Activated T-helper 17 cell treated with anti-CD3 and anti-CD28 coated beads, Interleukin-2, amount 50 U/mL, for 72 hours (primary cell): ENCODE measurements at places on chromosomes 1 and 21. TPM values are rescaled to one million over a fixed set of nuclear protein-coding genes. Genes with fewer than 3 reads are reported as not detected.

- ATAC-seq = peak; percentile 64
Observed at GRCh38 chr1:92882819-92883218, 51.0 kb downstream of the RPL5 start.

GRCh38 chr21:33937931-33938339 lies 22.3 kb upstream of the ATP5PO start:
- peak; percentile 74 for ATAC-seq

GRCh38 chr1:24373710-24374109 lies 39.9 kb downstream of the STPG1 start:
- ATAC-seq = no peak

DNA sequence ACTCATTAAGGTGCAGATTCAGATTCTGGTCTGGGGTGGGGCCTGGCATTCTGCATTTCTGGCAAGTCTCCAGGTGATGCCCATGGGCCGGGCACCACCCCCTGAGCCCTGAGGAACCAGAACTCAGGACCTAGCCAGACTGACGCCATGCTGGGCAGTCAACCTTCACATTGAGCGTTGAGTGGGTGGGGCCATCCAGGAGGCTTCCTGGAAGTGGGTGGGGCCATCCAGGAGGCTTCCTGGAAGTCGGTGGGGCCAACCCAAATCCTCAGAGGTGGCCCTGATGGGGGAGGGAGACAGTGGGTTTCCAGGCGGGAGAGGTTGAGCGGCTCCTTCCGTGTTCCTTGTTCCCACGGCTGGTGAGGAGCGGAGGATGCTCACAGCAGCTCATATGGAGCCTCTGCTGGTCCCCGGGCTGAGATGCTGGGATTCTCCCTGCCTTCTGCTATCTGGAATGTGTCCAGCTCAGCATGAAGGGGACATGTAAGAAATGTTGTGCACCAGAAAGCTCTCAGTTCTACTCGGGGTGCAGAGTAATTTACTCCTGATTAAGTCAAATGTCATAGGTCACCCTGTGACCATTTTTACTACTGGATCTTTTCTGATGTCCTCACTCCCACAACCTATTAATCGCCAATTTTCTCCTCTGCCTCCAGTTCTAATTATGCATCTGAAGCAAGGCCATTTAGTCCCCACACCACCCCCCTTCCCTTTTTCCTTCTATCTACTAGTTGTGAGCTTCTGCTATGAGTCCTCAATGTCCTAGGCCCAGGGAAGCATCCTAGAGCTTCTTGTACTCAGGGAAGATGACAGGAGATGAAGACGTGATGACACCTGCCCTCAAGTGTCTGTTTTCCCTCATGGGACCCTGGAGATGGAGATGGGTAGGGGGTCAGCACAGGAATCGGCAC lies 435.4 kb downstream of the PTPRU start:
- no peak for ATAC-seq

- no peak for ATAC-seq
Observed at GRCh38 chr1:200895801-200896530, 1.3 kb downstream of the INAVA start.

- no peak for ATAC-seq
Observed at GRCh38 chr1:84698151-84699110, 8.2 kb upstream of the SSX2IP start.

GRCh38 chr1:51192213-51192843 lies 43.7 kb upstream of the RNF11 start:
- no peak for ATAC-seq

GRCh38 chr1:202143011-202143767 lies 1.3 kb downstream of the ARL8A start:
- ATAC-seq = peak; percentile 9

DNA sequence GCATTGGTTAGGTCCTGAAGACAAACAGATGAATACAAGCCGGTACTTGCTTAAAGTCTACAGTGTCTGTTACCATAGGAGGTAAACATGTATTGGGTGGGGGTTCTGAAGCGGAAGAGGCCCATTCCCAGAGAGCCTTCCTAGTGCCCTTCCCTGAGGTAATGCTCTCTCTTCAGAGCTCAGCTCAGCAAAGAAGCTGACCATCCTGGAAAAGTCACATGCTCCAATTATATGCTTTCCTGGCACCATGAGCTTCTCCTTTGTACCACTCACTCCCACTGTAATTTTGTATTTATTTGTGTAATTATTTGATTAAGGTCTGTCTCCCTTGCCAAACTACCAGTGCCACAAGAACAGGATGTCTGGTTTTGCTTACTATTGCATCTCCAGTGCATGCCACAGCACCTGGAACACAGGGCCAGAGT lies 42.0 kb downstream of the RAB3B start:
- no peak for ATAC-seq

DNA sequence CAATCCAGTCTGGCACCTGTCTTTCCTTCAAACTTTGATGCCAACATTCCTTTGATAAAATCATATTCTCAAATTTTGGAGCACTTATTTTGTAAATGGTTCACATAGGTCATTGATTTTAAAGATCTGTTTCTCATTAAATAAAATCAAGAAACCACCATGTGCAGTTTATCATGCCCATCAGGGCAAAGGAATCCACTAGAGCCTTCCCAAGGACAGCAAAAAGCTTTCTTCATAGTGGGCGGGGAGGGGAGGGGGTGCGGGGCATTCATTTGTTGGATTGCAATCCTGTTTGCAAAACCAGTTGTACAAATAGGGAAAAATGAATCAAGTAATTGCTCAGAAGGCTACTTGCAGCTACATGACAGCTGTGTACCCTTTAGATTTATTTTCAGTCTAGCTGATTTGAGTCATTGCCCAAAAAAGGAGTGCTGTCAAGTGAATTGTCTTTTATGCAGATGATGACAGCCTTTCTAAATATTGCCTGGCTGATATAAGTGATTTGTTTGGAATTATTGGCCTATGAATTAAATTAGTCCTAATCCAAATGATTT lies 23.0 kb downstream of the LRRC8B start:
- ATAC-seq = peak; percentile 55

DNA sequence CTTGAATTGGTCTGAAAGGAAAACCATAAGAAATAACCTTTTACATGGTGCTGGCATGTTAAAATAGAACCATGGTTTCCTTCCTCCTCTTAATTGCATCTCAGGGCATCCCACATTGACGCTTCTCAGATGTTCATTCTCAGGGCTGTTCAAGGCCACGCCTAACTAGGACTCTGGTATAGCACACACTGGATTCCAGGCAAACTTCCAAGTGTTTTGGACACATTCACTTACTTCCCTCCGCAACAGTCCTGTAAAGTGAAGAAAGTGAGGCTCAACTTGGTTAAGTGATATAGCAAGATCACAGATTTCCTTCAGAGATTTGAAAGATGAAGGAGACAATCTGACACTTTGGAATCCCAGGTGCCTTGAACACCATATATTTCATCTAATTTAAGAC lies 244.8 kb downstream of the DUSP10 start:
- ATAC-seq = no peak

DNA sequence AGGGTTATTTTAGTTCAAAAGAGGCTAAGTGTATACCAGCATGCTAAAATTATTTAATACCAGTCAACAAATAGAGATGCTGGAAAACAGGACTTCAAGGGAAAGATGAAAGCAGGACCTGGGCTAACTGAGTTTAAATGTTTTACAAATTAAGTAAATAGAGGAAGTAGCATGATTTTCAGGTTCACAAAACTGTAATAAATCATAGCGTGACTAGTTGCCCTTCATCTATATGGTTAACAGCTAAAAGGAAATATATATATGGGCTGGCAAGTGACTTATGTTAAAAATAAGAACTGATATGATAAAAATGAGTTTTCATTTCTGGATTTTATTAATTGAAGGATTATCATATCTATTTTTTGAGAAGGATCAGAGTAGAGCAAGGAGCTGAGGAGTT lies 25.6 kb downstream of the DPYD start:
- no peak for ATAC-seq

DNA sequence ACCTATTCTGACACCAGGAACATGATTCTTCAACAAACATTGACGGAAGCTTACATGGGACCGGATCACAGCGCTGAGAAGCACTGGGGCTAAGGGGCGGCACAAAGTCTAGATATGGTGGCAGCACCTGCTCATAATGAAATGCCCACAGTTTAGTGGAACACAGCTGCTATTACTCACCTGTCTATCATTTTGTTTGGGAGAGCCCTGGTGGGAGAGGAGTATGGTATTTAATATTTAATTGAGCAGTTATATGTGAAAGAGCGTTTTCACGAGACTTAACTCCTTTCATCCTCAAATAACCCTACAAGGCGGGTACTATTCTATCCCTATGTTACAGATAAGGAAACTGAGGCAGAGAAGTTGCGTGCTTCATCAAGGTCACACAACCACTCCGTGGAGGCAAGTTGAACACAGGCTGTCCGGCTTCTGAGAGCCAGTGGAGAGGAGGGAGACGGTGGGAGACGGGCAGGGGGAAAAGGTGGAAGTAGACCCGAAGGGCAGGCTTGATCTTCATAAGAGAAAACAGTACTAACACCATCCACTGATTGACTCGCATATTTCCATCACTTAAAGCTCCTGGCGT lies 790 bp upstream of the TSNAX start:
- peak; percentile 11 for ATAC-seq

Gene SPSB1
- 8.1 TPM for total RNA-seq

Gene EVI5
- total RNA-seq = 7.7 TPM
